Stimulated activated CD4-positive, alpha-beta T cell treated with anti-CD3 and anti-CD28 coated beads, Interleukin-1b, Interleukin-23, amount 100 ng/mL, for 1 hour (primary cell): ENCODE measurements at places on chromosomes 2 and 18.

GRCh38 chr2:48315896-48316194 is 214.1 kb upstream of the STON1 start:
- DNase-seq: no peak

GRCh38 chr2:22902180-22902550 is 482.8 kb upstream of the KLHL29 start:
- DNase-seq: no peak

DNA sequence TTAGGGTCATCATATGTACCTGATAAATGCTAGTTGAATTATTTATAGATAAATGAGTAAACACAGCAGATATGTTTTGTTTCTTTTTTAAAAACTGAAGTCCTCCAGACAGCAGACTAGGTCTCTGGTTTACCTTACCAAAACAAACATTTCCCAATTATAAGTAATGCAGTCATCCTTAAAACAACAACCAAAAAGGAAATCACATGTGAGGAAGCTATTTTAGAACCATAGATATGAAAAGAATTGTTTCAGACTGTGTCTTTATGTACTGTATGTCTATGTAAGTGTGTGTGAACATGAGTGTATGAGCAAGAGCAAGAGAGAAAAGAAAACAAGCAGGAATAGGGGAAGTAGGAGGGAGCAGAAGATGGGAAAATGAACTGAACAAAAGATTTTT is 441.0 kb downstream of the CPS1 start:
- DNase-seq: no peak

- DNase-seq: no peak
Measured at GRCh38 chr2:157661776-157662175, 33.1 kb upstream of the ACVR1C start.

GRCh38 chr2:164920430-164920829 is 34.9 kb downstream of the SLC38A11 start:
- DNase-seq: no peak

DNA sequence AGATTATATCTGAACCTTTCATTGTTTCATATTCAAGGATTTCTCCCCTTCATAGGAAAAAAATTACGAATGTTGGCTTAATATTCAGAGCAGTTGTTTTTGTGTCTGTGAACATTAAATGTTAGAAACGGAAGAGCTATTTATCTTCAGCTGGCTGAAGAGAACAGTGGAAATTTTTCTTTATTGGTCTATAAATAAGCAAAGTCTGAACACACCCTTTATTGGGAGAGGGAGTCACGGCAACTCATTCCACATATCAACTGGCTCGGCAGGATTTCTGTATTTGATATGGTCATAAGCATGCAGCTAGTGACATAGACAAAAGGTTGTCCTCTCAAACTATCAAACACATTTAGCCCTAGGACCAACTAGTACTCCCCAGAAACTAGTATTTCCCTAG is 468.4 kb upstream of the HNRNPA3 start:
- no peak for DNase-seq

DNA sequence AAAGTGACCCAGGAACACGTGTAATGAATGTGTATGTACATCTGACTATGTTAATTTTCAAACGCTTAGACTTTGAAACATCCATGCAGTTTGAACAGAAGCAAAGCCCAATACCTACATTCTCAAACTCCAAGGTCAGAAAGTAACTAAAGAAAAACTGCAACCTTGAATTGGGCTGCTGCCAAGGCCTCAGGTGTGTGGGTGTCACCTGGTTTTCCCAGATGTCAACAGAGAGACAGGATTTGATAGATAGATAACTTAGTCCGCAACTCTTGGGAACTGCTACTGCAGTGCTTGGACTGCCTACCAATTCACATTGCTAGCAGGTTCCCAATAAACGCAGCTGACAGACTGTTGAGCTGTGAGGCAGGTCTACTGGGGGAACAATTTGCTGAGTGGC is 78.7 kb upstream of the PAPOLG start:
- no peak for DNase-seq

- DNase-seq: no peak
Measured at GRCh38 chr2:59756150-59756549, 797.3 kb downstream of the BCL11A start.

DNA sequence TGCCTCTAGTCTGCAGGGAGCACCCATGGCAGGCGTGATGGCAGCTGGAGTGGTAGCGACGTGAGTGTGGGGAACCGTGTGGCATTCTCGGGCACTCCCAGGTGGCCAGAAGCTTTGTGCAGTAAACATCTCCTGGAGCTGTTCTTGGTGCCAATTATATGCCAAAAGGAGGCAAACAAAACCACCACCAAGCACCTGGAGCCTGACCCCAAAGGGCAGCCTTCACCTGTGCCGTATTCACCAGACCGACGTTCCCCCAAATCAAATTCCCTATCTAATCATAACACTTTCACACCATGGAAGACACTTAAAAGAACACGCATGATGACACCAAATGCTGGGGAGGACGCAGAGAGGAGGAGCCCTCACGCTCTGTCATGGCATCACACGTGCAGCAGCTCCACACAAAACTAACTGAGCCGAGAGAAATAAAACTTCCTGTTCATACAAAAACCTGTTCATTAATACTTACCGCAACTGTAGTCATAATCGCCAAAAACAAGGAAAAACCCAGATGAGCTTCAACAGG is 123.6 kb downstream of the EIPR1 start:
- DNase-seq: no peak

DNA sequence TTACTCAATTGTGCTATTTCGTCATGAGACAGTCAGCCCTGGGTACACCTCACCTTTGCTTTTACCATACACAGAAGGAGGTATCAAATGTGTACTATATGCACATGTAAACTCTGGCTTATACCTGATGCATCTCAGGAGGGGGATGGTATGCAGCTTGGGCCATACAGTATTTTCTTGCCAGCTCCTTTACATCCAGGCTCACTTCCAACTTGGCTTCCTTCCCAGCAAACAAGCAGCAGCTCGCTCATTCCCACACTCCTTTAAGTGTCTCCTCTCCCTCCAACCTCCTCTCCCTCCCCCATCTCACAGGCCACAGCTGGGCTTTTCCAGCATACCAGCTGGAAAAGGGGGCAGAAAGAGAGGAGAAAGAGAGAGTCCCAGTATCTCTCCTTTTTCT is 9.6 kb downstream of the MARCHF4 start:
- DNase-seq: no peak

DNA sequence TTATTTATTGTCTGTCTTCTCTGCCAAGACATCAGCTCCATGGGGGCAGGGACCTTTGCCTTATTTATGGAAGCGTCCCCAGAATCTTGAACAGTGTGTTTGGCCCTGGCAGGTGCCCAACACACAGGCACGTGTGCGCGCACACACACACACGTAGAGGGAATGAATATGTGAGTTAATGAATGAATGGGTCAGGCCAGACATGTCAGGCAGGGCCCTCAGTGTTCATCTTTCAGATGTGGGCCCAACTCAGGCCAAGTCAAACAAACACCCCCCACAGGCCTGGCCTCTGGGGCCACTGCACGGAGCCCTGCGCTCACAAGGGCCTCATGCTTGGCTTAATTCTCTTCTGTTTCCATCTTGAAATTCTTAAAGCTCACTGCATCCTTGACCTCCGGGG is 54.1 kb downstream of the DYSF start:
- DNase-seq: no peak

- no peak for DNase-seq
Measured at GRCh38 chr2:224722250-224722649, 6.1 kb upstream of the CCDC195 start.

DNA sequence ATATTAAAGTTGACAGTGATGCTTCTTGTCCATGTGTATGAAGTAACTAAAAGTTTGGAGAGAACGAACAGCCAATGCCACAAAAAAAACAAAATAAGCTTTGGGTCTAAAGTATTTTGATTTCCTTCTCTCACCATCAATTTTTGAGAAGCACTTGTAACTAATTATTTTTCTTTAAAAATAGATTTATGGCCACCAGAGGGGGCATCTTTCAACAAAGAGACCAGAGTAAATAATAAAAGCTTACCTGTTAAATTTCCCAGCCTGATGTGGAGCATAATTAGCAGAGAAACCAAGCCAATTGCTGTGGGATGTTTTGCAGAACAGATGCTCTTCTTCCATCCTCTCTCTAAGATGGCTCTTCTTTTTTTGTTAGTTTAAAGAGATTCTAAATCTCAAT is 29.0 kb downstream of the LINC00305 start:
- no peak for DNase-seq

- DNase-seq: no peak
Measured at GRCh38 chr2:137050949-137051348, 285.6 kb downstream of the THSD7B start.

DNA sequence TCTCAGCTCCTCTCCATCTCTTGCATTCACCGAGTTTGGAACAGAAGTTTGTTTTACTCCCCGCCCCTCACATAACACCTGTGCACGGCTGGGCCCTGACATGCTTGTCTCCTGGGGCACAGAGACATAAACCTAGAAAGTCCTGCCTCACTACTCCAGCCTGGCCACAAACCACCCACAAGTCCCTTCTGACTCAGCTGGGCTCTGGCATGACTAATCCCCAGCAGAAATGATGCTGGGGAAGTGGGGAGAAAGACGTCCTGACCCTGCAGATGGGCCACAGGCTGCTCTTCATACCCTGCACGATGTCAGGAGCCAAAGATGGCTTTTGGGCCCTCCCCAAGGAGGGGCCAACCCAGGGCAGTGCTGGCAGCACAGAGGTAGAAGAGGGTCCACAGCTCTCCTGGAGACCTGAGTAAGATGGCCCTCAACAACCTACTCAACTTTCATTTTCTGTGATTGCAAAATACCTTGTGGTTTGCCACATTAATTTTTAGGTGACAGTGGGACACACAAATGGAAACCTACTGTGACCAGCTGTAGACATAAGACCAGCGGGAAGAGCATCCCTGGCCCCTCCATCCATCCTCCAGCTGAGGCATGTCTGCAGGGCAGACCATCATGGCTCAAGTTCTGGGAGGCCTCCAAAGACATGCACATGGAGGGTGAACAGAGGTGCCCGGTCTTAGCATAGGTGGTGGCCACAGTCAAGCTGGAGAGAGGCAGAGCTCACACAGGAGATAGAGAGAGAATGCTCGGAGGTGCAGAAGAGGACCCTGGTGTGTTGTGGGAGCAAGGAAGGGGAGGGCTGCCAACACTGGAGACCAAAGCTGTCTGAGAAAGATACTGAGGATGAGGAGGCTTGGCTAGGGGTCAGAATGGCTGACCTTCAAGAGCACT is 40.0 kb downstream of the DNMT3A start:
- no peak for DNase-seq

- DNase-seq: no peak
Measured at GRCh38 chr18:57846258-57846657, 43.1 kb upstream of the ATP8B1 start.

DNA sequence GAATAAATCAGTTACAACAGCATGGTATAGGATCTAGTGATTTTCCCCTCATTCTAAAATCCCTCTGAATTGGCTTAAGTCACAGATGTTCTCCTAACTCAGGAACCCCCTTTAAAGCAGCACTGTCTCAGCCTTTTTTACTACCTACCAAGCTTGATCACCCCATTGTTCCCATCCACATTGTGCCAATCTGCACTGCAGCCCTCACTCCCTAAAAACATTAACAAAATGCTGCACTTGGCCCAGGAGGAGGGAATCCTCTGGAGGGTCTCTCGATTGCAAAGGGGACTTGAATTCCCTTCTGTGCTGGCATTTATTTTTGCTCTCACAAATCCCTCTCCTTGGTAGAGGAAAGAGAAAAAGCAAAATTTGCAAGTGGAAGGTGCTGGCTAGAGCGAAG is 223.0 kb downstream of the PID1 start:
- DNase-seq: no peak

DNA sequence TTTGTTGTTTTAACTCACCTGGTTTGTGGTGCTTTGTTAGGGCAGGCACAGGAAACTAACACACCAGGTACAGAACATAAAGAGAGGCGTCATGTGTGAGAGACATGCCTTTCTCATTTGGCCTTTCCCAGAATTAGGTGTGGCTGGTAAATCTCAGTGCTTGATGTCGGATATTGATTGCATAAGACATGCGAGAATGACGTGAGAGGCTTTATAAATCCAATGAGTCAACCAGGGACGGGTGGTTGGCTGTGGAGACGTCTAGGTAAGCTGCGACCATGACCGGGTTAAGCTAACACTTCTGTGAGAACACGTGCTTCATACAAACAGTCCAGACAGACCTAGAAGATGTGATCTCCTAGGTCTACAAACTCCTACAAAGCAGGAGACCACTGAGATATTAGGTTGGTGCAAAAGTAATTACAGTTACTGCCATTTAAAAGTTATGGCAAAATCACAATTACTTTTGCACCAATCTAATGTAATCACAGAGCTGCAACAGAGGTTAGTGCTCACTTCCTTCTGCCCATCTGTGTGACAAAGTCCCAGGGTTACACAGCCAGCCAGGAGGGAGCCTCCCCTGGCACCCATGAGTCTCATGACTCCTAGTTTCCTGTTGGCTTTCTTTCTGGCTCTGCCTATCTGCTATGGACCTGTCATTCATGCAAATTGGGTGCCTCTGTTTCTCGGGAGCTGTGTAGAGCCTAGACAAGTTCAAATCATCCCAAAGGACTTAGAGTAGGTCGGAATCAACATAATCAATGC is 98.9 kb upstream of the ATP8B1 start:
- no peak for DNase-seq

DNA sequence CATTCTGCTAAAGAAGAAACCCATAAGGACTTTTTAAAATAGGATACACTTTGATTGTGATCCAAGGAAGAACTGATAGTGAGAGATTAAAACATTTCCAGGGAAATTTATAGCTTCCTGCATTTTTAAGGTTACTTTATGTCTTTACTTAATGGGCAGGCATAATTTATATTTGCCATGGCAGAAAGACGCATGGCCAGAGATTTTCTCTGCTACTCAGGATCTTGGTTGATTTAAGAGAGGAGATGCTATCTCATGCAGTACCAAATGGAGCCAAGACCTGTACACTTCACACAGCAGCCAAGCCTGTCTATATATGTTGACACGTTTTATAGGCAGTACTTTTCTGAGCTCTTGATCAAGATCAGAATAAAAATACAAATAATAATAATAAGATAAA is 60.9 kb upstream of the NT5C1B start:
- no peak for DNase-seq

DNA sequence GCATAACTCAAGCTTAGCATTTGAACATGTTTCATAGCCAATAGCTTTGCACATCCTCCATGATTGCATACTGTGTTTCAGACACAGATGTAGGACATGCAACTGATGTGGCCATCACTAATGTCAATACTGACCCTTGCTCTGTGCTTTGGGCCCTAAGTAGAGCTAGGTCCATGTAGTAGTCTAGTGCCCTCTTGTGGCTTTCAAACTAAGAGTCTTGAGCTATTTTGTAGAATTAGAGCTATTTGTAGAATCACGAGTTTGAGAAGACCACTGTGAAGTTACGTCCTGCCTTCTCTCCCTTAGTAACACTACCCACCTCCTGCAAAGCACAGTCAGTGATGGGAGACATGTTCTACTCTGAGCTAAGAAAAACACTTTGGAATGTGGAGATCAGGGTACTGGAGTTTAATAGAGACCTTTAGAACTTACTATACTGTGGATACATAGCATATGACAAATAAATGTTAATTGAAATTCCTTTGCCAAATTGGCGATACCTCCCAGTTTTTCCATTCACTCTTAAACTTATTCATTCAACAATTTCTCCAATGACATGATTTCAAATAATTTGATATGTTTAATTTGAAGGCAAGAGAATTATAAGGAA is 306.5 kb upstream of the TNP1 start:
- no peak for DNase-seq
